ENCODE measurements at places on chromosomes 7 and 10. TPM values are rescaled to one million over a fixed set of nuclear protein-coding genes. Genes with fewer than 3 reads are reported as not detected.

Gene CPA1
- 3.9 TPM for total RNA-seq

Gene CPED1
- total RNA-seq, result 13.1 TPM

DNA sequence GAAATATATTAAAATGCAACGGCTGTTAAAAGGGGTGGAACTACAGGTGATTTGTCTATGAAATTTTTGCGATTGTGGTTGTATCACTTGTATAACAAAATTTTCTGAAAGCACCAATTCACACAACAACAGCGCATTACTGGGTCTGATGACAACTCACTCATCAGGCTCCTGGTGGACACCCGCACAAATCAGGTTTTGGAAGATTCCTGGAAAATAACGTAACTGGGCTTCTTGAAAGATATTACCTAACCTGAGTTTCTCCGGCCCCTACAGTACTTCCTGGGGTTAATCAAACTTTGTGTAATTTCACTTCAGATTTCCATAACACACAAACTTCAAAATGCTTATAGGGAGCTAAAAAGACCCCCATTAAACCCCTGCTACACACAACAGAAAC is 7.6 kb downstream of the SNX8 start:
- H3K36me3 ChIP-seq, result no peaks in the 10 kb centered on the region
- H3K4me1 ChIP-seq, result peaks cover 14% of the 10 kb centered on the region
- no peaks in the 10 kb centered on the region for H3K27me3 ChIP-seq
- no peak overlapping the region for H3K4me3 ChIP-seq
- DNase-seq, result no peak

DNA sequence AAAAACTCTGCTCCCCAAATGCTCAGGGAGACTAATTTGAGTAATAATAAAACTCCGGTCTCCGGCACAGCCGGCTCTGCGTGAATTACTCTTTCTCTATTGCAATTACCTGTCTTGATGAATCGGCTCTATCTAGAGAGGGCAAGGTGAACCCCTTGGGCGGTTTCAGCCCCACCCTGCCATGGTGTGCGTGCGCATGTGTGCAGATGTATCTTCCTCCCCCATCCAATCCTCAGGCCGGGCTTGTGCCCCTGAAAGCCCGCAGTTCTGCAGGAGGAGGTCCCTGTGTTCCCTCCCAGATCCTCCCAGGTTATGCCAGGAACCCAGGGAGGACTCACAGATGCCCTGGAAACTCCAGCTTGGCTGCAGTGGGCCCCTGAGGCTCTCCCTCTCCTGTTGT is 48.3 kb upstream of the MYL10 start:
- no peaks in the 10 kb centered on the region for H3K27me3 ChIP-seq
- H3K36me3 ChIP-seq, result no peaks in the 10 kb centered on the region
- DNase-seq, result no peak

DNA sequence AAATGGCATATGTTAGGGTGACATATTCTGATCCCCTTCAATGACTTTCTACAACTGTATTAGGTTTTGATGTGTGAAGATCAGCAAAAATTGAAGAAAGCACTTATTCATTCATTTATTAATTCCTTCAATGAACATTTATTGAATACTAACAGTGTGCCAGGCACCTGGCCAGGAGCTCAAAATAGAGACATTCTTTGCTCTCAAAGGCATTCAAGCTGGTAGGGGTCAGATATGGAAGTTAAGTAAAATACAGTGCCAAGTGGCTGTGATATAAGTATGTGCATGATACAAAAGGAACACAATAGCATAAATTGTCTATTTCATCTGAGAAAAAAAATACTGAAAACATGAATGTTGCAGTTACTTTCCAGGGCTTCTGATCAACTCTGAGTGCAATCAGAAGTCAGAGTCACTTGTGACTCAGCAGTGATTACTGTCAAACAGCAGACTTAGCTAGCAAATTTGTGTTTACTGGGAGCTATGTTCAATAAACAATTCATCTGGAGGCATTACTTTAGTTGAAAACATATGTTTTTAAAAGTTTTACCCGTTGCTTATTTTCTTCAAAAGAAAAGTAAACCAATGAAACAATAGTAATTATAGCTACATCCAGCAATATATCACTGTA is 60.4 kb upstream of the CACNB2 start:
- no peaks in the 10 kb centered on the region for H3K36me3 ChIP-seq
- no peak for DNase-seq
- no peak overlapping the region for H3K27ac ChIP-seq
- H3K4me3 ChIP-seq, result no peak overlapping the region
- H3K27me3 ChIP-seq, result no peaks in the 10 kb centered on the region
- H3K4me1 ChIP-seq, result no peaks in the 10 kb centered on the region

- no peak for DNase-seq
- no peaks in the 10 kb centered on the region for H3K4me1 ChIP-seq
- no peak overlapping the region for H3K27ac ChIP-seq
- no peak overlapping the region for H3K4me3 ChIP-seq
- H3K36me3 ChIP-seq, result no peaks in the 10 kb centered on the region
Measured at GRCh38 chr7:43637114-43637806, 54.4 kb downstream of the STK17A start.

All from testis (tissue), 5 donors.